ENCODE measurements at places on chromosomes 5 and 9.

DNA sequence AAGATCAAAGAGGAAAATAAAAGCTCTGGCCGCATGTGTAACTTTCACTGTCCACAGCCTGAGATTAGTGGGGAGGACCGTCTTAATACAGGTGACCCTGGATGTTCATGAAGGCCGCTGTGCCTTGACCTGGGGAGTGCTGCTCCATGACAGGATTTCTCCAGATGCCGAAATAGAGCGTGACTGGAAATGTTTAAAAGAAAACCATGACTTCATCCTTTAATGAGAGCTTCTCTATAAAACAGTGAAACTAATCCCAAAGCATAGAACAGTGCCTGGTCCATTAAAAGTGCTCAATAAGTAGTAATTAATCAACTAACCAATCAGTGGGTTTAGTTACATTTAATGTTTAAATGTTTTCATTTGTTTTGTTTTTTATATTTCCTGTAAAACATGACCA lies 62.7 kb downstream of the ERAP1 start:
- DNase-seq, result no peak

GRCh38 chr5:143582869-143583268 lies 179.4 kb upstream of the NR3C1 start:
- no peak for DNase-seq

- DNase-seq, result no peak
Measured at GRCh38 chr5:126456217-126456820, 33.1 kb downstream of the GRAMD2B start.

DNA sequence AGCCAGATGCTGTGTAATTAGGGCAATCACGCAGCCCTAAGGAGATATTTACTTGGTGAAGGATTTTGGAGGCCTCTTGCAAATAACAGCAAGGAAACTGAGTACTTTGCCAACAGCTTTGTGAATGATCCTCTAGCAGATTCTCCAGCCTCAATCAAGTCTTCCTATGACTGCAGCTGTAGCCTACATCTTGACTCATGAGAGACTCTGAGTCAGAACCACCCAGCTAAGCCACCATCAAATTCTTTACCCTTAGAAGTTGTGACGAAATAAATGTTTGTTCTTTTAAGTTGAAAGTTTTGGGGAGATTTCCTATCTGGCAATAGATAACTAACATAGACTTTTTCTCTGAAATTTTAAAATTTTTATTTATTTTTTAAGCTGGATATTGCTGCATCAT lies 237.6 kb upstream of the CCNH start:
- DNase-seq, result peak; percentile 69

- DNase-seq, result no peak
Measured at GRCh38 chr5:133531594-133531993, 80.7 kb downstream of the FSTL4 start.

GRCh38 chr5:73940026-73940425 lies 314.0 kb downstream of the ARHGEF28 start:
- no peak for DNase-seq

- no peak for DNase-seq
Measured at GRCh38 chr9:114065304-114065703, 12.8 kb downstream of the AMBP start.

All from NCI-H524 treated with DMSO at 0.1 percent for 48 hours (cell line).